ENCODE measurements at places on chromosomes 16 and 17. TPM values are rescaled to one million over a fixed set of nuclear protein-coding genes. Genes with fewer than 3 reads are reported as not detected.
A peak's percentile ranks its signal among the peaks of the same experiment; 100 is the strongest.

DNA sequence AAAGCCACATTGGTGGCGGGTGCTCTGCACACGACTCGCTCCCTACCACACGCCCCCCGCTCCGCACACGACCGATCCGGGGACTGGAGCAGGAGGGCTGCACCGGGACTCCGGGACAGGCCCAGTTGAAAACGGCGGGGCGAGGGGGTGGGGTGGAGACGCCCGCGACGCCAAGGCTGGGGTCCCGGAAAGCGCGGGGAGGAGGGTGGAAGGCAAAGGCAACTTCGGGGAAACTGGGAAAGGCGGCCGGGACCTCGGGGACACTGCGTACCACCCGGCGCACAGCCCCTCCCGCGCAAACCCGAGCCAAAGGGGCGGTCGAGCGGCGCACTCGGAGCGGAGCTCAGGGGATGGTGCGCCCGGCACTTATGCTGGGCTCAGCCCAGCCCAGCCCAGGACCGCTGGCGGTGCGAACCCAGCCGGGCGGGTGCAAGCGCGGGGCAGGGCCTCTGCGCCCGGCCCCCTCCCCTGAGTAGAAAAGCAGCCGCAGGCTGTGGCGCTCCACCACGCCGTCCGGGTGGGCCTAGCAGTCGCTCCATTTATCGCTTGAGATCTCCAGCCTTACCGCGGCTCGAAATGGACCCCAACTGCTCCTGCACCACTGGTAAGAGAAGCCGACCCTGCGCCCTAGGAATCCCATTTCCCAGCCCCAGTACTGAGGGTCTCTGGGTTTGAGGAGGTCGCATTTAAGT lies at the start of gene MT1M:
Gene MT1M, plus strand, starts transcription at position 504 of the 692 bp plus-strand sequence. Its CDS starts 73 bp downstream, at position 577.
- no peak for DNase-seq

- peak; percentile 28 for DNase-seq
Observed at GRCh38 chr17:75404223-75404730, 1.2 kb downstream of the GRB2 start.

DNA sequence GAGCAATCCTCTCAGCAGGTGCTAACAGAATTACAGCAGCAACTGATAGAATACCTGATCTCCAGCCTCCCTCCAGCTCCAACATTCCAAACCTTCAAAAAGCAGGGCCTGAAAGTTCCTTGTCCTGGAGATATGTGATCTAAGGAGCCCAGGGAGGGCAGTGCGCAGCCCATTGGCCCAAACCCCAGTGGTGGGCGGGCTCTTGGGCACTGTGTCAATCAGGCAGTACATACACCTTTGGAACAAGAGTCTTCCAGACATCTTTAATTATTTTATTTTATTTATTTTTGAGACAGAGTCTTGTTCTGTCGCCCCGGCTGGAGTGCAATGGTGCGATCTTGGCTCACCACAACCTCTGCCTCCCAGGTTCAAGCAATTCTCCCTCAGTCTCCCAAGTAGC lies 24.2 kb downstream of the SLC12A3 start:
- no peak for DNase-seq

Gene CD300H
- 0.27 TPM for total RNA-seq

Gene PRAC1
- not detected for total RNA-seq

Gene KRTAP1-1
- not detected for total RNA-seq
